Activated T-cell treated with anti-CD3 and anti-CD28 coated beads for 48 hours (primary cell): ENCODE measurements at places on chromosomes 6 and 20.

GRCh38 chr6:44674226-44675155, 287.0 kb downstream of the CDC5L start:
- DNase-seq: no peak

DNA sequence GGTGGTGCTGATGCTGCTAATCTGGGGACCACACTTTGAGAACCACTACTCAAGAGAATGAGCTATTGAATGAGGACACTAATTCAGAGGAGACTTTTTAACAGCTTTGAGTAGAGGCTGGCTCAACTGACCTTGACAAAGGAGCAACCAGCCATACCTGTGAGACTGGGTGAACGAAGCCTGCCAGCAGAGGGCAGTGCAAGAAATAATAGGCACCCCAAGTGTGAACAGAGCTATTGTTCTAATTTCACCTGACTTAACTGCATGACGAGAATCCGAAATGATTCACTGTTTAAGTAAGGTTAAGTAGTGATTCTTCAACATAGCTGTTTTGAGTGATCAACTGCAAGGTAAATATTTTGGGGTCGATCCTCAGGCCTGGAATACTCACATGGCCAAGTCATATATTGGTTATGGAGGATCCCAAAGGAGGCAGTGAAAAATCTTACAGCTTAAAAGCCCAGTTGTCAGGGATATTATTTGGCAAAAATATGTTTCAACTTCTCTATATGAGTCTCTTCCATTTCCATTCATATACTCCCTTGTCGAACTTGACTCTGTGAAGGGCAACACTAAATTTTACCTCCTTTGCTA, 550.5 kb upstream of the MARCKS start:
- DNase-seq: peak; percentile 4

GRCh38 chr6:150857062-150857944, 8.2 kb upstream of the MTHFD1L start:
- no peak for DNase-seq

DNA sequence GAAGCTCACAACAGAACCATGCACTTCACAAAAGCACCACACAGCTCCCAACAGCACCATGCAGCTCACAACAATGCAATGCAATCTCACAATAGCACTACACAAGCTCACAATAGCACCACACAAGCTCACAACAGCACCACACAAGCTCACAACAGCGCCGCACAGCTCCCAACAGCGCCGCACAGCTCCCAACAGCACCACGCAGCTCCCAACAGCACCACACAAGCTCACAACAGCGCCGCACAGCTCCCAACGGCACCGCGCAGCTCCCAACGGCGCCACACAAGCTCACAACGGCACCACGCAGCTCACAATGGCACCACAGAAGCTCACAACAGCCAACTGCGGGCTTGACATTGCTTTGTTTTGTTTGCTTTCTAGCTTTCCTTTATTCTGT, 198.1 kb downstream of the DLL1 start:
- DNase-seq: no peak

- no peak for DNase-seq
Measured at GRCh38 chr6:17601386-17601703, 1.2 kb downstream of the FAM8A1 start.
